ENCODE measurements at places on chromosomes 1 and 21.

DNA sequence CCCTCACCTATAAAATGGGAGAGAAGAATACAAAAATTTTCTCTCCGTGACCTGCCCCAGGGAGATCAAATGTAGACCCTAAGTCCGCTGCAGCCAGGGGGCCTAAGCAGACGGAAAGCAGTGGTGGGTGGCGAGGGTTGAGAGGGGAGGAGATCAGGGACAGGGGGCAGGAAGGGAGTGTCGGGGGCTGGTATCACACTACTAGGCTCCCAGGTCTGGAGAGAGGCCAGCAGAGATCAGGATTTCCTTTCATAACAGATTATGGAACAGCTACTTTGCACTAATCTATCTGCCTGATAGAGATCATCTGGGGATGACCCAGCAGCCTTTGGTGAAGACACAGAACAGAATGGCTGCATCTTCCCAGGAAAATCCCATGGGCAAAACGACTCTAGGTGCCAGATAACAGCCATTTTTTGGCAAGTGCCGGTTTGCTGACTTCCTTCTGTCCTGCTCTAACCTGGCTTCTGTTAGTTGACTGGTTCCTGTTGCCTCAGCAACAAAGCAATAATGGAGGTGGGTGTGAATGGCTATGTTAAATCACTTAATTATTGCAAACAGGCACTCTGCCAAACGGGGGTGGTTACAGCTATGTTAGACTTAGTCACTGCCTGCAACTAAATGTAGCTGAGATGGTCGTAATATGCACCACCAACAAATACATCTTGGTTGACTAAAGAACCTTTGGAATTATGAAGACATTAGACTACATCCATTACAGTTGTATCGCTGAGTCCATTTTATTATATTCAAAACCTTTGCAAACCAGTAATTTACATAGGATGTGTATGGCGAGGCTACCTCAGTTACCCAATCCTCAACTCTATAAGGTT, 30.0 kb upstream of the EPS8L3 start:
- peak; percentile 81 for DNase-seq

DNA sequence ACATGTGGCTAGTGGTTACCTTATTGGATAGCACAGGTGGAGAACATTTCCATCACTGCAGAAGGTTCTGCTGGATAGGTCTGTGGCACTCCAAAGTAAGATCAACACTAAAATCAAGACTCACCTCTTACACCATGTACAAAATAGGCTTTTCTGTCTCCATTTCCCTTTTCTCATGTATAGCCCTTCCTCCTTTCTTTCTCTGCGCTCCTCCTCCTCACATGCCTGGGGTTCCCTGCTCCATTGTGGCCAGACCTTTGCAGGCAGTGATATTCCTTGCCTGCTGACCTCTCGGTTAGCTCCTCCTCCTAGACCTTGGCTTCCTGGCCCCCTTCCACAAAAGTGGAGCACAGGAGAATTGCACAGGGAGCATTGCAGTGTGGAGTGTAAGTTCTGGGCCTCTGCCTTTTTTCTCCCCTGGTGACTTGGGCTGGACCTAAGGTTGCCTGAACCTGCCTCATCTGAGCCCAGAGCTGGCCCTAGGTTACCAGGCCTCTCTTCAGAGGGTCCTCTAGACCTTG, 33.2 kb upstream of the RBM15 start:
- DNase-seq = no peak

- DNase-seq = no peak
These were observed 548.8 kb downstream of the PTPRU start for GRCh38 chr1:29785137-29785527.

DNA sequence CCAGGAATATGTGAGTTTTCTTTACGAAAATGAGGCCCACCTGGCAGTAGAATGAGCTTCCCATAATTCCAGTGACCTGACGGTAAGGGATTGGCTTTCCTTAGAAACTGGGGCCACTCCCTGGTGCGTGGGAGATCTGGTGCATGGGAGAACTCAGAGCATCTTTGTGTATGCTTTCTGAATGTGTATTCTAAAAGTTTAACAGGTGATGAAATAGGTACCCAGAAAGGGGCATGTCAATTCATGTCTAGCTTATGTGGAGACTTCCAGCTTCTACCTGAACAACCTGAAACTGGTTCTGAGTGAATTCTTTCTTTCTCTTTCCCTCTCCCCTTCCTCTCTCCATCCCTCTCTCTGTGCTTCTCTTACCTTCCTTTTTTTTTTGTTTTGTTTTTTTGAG, 15.2 kb upstream of the FCRLA start:
- DNase-seq = no peak

DNA sequence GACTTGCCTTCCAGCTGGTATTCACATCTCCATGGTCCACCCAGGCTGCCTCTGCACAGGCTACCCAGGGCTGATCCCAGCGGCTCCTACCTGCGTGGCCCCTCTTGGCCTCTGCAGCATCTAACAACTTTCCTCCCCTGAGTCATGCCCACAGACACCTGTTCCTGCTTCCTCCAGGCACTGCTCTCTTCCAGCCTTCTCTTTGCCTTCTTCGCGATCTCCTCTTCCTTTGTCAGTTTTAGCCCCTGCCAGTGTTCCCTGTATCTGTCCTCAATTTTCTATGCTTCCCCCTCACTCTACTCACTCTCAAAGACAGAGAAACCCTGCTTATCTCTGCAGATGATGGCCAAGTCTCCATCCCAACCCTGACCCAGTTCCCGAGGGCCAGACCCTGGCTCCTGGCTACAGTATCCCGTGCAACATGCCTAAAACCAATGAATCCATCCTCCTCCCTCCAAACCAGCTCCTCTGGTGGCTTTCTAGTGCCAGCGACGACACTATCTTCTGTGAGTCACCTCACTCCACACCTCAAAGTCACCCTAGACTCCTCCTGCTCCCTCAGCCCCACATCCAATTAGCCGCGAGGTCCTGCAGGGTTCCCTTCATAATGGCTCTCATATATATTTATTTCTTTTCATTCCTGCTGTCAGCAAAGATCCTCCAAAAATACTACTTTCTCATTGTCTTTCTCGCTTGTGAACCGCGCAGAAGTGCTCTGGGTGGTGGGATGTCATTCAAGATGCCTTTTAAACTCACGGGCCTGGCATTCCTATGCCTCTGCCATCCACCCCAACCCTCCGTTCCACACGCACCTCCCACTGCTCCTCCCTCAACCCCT, 259.2 kb downstream of the TOMM20 start:
- no peak for DNase-seq

- no peak for DNase-seq
These were observed 119.4 kb downstream of the NEK7 start for GRCh38 chr1:198276241-198276640.
